CD4-positive, alpha-beta memory T cell (primary cell): ENCODE measurements at places on chromosomes 13 and 19. TPM values are rescaled to one million over a fixed set of nuclear protein-coding genes. Genes with fewer than 3 reads are reported as not detected.

GRCh38 chr13:29844441-29844840, 6.0 kb downstream of the UBL3 start:
- no peaks in the 10 kb centered on the region for H3K36me3 ChIP-seq
- H3K4me1 ChIP-seq: peaks cover 73% of the 10 kb centered on the region
- no peaks in the 10 kb centered on the region for H3K27me3 ChIP-seq

DNA sequence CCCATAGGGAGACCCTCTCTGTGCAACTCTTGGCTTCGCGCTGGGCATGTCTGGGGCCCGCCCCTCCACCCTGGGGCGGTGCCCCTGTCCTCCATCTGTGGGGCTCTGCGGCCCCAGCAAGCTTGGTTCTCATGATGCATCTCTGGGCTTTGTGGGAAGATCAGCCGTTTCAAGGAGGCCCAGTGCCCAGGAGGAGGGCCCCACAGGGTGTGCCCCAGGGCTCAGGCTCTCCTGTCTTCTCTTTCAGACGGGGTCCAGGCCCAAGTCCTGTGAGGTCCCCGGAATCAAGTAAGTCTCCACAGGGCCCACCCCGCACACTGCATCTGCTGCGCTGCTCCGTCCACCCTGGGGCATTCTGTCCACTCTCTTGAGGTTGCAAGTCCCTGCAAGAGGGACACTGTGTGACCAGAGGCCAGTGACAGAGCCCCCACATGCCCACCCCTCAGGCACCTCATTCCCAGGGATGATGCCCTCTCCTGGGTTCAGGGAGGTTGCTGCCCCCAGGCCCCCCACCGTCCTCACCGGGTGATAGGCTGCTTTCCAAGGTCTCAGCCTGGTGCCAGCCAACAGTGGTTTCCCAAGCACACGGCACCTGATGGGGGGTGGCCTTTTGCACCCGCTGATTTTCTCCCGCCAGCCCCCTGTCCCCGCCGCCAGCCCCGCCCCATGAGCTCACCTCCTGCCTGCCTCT, 31.7 kb downstream of the COMP start:
- no peak overlapping the region for H3K27ac ChIP-seq
- H3K27me3 ChIP-seq: no peaks in the 10 kb centered on the region
- no peak for DNase-seq
- no peaks in the 10 kb centered on the region for H3K4me1 ChIP-seq
- no peaks in the 10 kb centered on the region for H3K36me3 ChIP-seq

- H3K4me3 ChIP-seq: no peak overlapping the region
- H3K27me3 ChIP-seq: no peaks in the 10 kb centered on the region
- H3K27ac ChIP-seq: no peak overlapping the region
- peaks cover 48% of the 10 kb centered on the region for H3K36me3 ChIP-seq
- DNase-seq: no peak
Observed at GRCh38 chr19:10773969-10774368, 56.1 kb downstream of the DNM2 start.

DNA sequence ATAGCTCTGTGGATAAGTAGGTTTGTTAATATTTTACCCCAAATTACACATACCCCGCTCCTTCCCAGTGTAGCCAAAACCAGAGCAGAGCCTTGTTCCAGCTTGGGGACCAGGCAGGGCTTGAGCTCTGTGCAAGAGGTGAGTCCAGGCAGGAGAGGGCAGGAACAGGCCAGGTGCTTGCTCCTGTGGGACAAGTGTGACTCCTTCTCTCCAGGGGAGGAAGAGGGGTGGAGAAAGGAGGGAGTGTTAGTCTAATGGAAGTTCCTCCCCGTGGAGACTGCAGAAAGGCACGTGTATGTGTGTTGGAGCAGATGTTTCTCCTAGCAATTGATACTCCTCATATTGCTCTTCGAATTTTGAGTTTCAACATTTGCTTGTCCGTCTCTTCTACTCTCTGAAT, 201.0 kb downstream of the FGF9 start:
- H3K36me3 ChIP-seq: no peaks in the 10 kb centered on the region
- no peak overlapping the region for H3K4me3 ChIP-seq
- H3K27me3 ChIP-seq: no peaks in the 10 kb centered on the region
- no peaks in the 10 kb centered on the region for H3K4me1 ChIP-seq
- H3K27ac ChIP-seq: no peak overlapping the region
- DNase-seq: no peak

- no peak for DNase-seq
- H3K4me1 ChIP-seq: peaks cover 6% of the 10 kb centered on the region
- no peak overlapping the region for H3K27ac ChIP-seq
- H3K4me3 ChIP-seq: no peak overlapping the region
Observed at GRCh38 chr13:51758691-51759090, 45.3 kb downstream of the DHRS12 start.

DNA sequence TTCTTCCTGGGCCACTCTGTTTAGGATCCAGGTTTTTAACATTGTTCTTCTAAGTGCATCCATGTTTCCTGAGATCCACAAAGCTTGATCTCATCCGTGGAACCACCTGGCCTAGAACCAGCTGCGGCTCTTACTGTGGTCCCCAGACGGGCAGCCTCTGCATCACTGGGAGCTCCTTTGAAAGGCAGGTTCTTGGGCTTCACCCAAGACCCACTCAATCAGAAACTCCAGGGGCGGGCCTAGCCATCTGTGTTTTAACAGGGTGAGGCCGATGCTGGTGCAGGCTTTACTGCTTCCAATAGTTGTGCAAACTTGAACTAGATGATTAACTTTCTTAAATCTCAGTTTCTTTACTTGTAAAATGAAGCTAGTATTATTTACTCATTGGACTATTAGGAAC, 605.7 kb downstream of the FGF9 start:
- no peaks in the 10 kb centered on the region for H3K36me3 ChIP-seq
- H3K4me1 ChIP-seq: peaks cover 2% of the 10 kb centered on the region
- no peaks in the 10 kb centered on the region for H3K27me3 ChIP-seq
- H3K4me3 ChIP-seq: no peak overlapping the region
- no peak overlapping the region for H3K27ac ChIP-seq
- no peak for DNase-seq

DNA sequence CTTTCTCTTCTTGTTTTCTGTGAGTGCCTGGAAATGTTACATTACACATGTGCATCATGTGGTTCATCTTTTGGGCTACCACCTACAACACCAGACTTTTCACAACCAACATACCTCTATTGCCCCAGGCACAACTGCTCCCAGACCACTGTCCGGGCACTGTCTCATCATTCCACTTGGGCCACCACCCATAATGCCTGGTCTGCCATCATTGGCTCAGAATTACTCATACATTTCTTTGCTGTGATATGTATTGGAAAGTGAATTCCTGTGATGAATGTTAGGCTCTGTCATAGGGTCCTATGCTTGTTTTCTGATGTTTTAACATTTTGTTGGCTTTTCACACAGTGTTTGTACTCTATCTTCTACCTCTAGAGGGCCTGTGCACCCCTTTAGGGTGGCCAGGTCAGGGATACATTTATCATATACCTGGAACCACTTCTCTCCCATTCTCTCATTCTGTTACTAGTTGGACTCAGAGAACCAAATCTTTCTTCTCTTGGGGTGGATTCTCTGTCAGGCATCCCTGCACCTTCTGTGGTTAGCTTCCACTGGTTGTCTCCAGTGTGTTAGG, 172.8 kb downstream of the NHLRC3 start:
- H3K36me3 ChIP-seq: no peaks in the 10 kb centered on the region
- no peak overlapping the region for H3K27ac ChIP-seq
- DNase-seq: no peak
- H3K4me1 ChIP-seq: no peaks in the 10 kb centered on the region
- no peak overlapping the region for H3K4me3 ChIP-seq

DNA sequence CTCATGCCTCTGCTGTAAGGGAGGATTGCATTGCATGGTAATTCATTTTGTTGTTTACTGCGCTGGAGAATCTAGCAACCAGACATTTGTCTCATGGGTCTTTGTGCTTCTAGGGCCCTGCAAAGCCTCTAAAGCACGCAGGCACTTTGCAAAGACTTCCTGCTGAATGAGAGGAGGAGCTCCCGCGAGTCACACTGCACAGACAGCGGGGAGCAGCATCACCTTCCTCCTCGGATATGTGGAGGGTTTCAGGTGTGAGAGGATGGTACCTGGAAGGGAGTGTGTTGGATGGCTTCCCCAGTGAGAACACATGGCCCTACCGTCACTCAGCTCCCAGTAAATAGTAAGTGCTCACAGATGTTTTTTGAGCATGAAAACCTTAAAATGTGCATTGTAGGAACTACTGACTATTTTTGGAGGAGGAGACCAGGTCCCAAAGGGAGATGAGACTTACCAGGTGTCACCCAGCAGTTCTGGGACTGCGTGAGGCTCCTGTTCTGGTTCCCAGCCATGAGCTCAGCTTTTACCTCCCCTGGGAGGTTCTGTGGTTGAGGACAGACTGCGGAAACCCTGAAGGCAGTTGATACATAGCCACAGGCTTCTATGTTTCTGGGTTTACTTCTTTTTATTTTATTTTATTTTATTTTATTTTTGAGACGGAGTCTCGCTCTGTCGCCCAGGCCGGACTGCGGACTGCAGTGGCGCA, 278.0 kb downstream of the FGF9 start:
- no peaks in the 10 kb centered on the region for H3K27me3 ChIP-seq
- H3K27ac ChIP-seq: no peak overlapping the region
- H3K36me3 ChIP-seq: no peaks in the 10 kb centered on the region
- H3K4me3 ChIP-seq: no peak overlapping the region
- DNase-seq: no peak
- no peaks in the 10 kb centered on the region for H3K4me1 ChIP-seq

- H3K4me3 ChIP-seq: no peak overlapping the region
- peaks cover 15% of the 10 kb centered on the region for H3K36me3 ChIP-seq
- H3K4me1 ChIP-seq: no peaks in the 10 kb centered on the region
Observed at GRCh38 chr13:112510987-112511685, 76.8 kb downstream of the TUBGCP3 start.

GRCh38 chr19:57245959-57246358, 5.5 kb downstream of the ZNF805 start:
- no peak overlapping the region for H3K27ac ChIP-seq
- no peaks in the 10 kb centered on the region for H3K27me3 ChIP-seq
- DNase-seq: no peak

GRCh38 chr19:43599635-43600295, 3.4 kb downstream of the ZNF576 start:
- peaks cover 19% of the 10 kb centered on the region for H3K36me3 ChIP-seq
- H3K27ac ChIP-seq: no peak overlapping the region
- H3K27me3 ChIP-seq: no peaks in the 10 kb centered on the region
- no peak for DNase-seq

DNA sequence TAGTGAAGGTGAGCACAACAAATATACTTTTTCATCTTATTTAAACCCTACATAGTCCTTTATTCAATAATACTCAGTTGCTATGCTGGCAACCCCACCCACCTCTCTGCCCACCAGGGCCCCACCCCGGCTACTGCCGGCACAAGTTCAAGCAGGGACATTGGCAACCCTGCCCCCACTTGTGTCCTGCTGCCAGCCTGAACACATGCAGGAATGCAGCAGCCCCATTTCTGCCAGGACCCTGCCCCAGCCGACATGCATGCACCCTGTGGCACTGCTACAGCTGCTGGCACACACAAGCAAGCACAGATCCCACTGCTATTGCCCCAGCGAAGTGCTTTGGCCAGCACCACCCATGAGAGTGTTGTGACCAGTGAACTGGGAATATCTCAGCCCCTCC, 289.8 kb downstream of the COG6 start:
- H3K4me1 ChIP-seq: no peaks in the 10 kb centered on the region
- H3K27me3 ChIP-seq: no peaks in the 10 kb centered on the region
- H3K27ac ChIP-seq: no peak overlapping the region
- no peaks in the 10 kb centered on the region for H3K36me3 ChIP-seq
- H3K4me3 ChIP-seq: no peak overlapping the region

DNA sequence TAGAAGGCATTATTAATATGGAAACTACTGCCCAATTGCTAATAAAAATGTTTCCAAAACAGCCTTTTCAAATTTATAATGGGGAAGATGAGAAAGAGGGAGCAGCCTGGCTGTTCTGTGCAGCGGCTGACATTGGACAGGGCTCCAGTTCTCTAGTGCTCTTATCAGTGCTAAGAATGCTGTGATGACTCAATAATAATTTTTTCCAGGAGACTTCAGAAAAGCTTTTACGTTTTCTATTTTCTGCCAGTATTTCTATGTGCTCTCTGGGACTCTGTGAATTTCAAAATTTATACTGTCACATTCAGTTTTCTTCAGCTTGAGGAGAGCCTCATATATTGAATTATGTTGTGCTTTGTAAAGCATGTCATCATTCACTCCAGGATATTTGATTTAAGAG, 209.6 kb downstream of the VWA8 start:
- H3K36me3 ChIP-seq: no peaks in the 10 kb centered on the region
- H3K27ac ChIP-seq: no peak overlapping the region
- H3K27me3 ChIP-seq: no peaks in the 10 kb centered on the region
- H3K4me1 ChIP-seq: no peaks in the 10 kb centered on the region
- DNase-seq: no peak

- H3K27ac ChIP-seq: no peak overlapping the region
- H3K4me1 ChIP-seq: no peaks in the 10 kb centered on the region
- no peak for DNase-seq
- H3K36me3 ChIP-seq: no peaks in the 10 kb centered on the region
Observed at GRCh38 chr13:101655435-101655834, 203.0 kb downstream of the ITGBL1 start.

DNA sequence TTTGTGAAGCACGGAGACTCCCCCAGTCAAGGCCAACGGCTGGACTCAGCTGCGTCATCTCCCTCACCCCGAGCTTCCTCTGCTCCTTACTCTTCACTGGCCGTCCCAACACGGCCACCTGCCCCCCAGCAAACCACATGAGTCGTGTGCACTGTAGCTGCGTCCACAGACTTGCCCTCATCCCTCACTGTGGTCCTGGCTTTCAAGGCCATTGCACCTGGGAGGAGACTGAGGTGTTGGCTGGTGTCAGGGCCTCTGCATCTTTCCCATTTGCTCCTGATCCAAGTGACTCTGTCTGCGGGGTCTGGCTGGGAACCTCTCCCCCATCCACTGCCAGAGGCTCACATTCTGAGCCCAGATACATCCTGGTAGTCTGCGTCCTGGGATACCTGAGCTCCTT, 11.5 kb downstream of the PLPP2 start:
- H3K4me3 ChIP-seq: no peak overlapping the region
- no peak for DNase-seq
- H3K4me1 ChIP-seq: no peaks in the 10 kb centered on the region
- no peaks in the 10 kb centered on the region for H3K36me3 ChIP-seq
- peaks cover 10% of the 10 kb centered on the region for H3K27me3 ChIP-seq
- no peak overlapping the region for H3K27ac ChIP-seq

Gene RAVER1
- 6.8 TPM for polyA plus RNA-seq

Gene IL11
- not detected for polyA plus RNA-seq

Gene ZNF382
- 11.8 TPM for polyA plus RNA-seq

Gene ZNF628
- polyA plus RNA-seq: 0.47 TPM

Gene DCT
- polyA plus RNA-seq: 0.21 TPM

Gene CEACAM19
- polyA plus RNA-seq: not detected

Gene TEX26
- polyA plus RNA-seq: not detected

Gene USHBP1
- polyA plus RNA-seq: 0.10 TPM
